WERI-Rb-1 (cell line): ENCODE measurements at places on chromosomes 16 and 17.
A peak's percentile ranks its signal among the peaks of the same experiment; 100 is the strongest.

- no peak for DNase-seq
These were observed 192.9 kb upstream of the C17orf78 start for GRCh38 chr17:37182786-37183465.

DNA sequence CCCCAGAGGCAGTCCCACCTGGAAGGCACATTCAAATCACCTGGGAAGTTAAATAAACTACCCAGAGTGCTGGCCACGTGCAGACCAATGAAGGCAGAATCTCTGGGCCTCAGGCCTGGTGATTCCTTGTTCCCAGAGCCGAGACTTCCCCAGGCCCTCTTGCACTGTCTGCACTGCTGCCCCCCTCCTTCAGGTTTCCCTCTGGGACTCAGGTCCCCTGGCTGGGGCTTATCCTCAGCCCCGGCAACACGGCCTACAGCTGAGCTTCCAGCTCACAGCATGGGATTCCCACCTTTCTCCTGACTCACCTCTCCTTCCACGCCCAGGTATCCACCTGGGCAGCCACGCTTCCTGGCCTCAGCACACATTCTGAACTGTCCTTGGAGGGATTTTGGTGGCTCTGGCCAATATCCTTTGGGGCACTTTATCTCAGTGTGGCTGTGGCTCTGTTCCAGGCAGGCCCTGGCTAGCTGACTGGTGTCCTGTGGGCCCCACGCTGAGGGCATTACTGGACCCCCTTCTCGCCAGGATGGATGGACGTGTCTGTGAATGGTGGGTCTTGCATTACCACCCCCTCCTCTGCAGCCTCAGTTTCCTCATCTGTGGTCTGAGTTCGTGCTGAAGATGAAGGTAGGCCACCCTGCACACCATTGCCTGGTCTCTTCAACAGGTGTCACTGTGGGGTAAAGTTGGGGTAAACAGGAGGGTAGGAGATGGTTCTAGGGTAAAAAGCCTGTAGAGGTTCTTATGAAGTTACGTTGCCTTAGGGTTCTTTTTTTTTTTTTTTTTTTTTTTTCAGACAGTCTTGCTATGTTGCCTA, 165.7 kb downstream of the IRF8 start:
- DNase-seq = no peak

GRCh38 chr16:10039220-10040096, 142.8 kb downstream of the GRIN2A start:
- DNase-seq = peak; percentile 70

DNA sequence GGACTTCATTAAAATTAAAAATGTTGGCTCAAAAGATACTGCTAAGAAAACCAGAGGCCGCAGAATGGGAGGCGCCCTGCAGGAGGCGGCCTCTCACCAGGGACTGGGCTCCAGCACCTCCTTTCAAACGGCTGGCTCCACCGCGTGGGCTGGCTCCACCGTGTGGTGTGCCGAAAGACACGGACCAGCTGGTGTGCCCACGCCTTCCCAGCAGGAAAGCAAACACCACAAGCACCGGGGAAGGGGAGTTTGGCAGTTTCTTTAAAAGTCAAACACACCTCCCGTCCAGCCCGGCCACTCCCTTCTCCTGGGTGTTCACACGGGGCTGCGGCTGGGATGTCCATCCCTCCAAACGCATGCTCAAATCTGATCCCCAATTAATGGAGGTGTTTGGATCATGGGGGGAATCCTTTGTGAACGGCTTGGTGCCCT, 13.9 kb downstream of the HAGH start:
- DNase-seq = peak; percentile 71

GRCh38 chr16:50311891-50312501, 45.6 kb downstream of the ADCY7 start:
- DNase-seq = no peak

DNA sequence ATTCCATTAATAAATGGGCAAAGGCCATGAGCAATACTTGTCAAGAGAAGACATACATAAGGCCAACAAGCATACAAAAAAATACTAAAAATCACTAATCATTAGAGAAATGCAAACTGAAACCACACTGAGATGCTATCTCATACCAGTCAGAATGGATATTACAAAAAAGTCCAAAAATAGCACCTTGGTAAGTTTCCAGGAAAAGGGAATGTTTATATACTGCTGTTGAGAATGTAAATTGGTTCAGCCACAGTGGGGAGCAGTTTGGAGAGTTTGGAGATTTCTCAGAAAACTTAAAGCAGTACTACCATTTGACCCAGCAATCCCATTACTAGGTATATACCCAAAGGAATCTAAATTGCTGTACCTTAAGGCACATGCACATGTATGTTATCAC, 467.7 kb downstream of the CDH11 start:
- no peak for DNase-seq

- DNase-seq = no peak
These were observed 28.2 kb downstream of the BRD7 start for GRCh38 chr16:50340578-50340977.

- DNase-seq = no peak
These were observed 6.5 kb upstream of the DHX40 start for GRCh38 chr17:59558953-59559352.

DNA sequence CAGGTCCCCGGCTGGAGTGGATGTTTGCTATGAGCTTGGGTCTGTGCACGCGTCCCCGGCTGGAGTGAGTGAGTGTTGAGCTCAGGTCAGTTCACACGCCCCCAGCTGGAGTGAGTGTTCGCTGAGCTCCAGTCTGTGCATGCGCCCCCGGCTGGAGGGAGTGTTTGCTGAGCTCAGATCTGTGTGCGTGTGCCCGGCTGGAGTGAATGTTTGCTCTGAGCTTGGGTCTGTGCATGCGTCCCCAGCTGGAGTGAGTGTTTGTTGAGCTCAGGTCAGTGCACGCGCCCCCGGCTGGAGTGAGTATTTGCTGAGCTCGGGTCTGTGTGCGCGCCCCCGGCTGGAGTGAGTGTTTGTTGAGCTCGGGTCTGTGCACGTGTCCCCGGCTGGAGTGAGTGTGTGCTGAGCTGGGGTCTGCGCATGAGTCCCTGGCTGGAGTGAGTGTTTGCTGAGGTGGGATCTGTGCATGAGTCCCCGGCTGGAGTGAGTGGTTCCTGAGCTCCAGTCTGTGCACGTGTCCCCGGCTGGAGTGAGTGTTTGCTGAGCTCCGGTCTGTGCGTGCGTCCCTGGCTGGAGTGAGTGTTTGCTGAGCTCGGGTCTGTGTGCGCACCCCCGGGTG, 284.2 kb downstream of the SNX29 start:
- DNase-seq = peak; percentile 61

- DNase-seq = no peak
These were observed 4.1 kb downstream of the PAM16 start for GRCh38 chr16:4347010-4347409.

GRCh38 chr16:58670177-58670576, 14.4 kb downstream of the SLC38A7 start:
- DNase-seq = no peak

DNA sequence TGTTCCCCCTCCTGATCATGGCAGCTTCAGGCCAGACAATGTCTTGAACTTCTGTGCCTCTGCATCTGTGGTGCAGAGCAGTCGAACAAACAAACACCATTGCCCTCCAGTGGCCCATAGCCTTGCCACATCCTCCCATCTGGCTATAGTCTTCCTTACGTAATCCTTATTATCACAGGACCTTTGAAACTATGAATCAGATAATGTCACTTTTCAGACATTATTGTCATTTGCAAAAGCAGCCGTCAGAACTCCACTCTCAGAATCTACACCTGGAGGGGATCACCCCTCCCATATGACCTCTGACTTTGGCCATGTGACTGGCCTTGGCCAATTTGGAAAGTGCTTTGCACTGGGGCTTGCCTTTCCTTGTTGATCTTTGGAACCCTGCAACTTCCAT, 387.3 kb downstream of the MAF start:
- DNase-seq = no peak

- no peak for DNase-seq
These were observed 25.6 kb upstream of the TAC4 start for GRCh38 chr17:49873466-49873865.

- DNase-seq = no peak
These were observed 18.0 kb downstream of the ALOX12B start for GRCh38 chr17:8069587-8069860.
